ENCODE measurements at places on chromosomes 1 and 21. TPM values are rescaled to one million over a fixed set of nuclear protein-coding genes. Genes with fewer than 3 reads are reported as not detected.

DNA sequence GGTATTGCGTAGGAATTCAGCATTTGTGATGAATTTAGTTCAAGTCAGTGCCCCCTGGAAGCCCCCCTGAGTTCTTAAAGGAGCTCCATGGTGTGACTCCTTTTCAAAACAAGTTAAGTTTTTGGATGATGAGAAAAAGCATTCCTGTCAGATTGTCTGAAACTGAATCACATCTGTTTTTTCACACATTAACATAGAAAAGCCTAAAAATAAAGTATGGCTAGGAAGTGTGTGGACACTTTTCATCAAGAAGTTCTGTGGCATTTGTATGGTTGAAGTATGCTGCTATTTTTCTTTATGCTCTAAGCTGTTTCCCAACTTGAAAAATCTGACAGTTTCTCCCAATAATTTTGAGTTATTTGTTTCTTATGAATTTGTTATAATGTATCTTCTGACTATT lies 33.7 kb downstream of the PRDM2 start:
- no peak for DNase-seq

DNA sequence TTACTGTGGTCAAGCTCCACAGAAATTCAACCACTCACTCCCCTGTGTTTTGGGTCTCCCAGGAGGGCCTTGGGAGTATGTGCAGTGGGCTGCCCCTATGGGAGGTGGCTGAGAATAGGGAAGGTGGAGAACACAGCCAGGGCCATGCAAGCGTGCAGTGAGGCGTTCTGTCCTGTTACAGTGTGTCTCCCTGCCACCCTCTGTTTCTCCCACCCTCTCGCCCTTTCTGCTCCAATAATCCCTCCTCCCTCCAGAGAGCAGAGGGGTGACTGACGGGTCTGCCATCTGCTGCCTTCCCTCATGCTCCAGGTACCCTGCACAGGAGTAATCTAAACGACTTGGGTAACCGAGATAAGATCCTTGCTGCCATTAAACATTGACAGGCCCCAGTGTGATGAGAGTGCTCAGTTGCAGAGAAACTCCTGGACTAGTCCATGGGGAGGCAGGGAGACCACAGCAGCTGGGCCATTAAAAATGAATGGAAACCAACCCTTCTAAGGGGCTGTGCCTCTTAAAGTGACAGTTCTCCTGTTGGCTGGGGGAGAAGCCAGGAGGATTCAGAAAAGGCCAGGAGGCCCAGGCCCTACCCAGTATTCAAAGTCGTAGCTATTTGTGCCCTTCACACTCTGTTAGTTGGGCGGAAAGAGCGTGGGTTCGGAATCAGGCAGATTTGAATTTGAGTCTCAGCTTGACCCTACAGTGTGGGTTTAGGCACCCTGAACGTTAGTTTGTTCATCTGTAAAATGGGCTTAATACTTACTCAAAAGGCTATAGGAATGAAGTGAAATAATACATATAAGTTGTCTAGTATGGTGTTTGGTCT lies 22.4 kb upstream of the BTG2 start:
- DNase-seq: no peak

DNA sequence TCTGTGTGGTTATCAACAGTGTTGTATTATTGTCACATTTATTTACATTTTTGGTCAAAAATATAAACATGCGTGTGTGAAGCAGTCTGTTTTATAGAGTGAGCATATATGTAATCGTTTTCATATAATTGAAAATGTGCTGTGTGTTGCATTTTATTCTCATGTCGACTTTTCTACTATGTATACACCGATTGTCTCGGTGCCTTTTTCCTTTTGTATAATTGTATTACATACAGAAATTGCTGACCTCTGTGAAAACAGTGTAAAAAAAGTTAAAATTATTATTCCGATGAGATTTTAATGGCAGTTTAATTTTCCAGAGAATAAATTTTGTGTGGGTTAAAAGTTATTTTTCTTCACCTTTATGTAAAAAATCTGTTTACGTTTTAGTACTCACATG lies 62.4 kb upstream of the SERTAD4 start:
- no peak for DNase-seq

Gene CFAP107
- not detected for total RNA-seq

Gene CD160
- 0.35 TPM for total RNA-seq

DNA sequence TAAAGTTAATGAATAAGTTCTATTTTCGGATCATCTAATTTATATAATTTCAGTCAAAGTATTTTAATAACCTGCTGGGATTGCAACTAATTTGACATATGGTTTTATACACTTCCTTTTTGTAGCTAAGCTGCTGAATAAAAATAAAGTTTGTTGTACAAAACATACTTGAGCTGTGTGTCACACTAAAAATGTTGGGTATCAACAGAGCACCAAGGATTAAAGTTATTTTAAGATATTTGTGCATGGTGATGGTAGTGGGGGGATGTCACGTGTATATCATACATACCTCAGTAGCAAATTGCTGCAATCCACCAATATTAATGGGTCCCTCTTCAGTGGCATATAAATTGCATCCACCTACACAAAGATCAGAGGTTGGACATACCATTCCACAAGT lies 199.6 kb downstream of the DPYD start:
- DNase-seq: no peak

GRCh38 chr1:51624855-51625254 lies 8.0 kb downstream of the OSBPL9 start:
- DNase-seq: no peak

GRCh38 chr1:240342251-240342625 lies 250.6 kb downstream of the FMN2 start:
- no peak for DNase-seq

DNA sequence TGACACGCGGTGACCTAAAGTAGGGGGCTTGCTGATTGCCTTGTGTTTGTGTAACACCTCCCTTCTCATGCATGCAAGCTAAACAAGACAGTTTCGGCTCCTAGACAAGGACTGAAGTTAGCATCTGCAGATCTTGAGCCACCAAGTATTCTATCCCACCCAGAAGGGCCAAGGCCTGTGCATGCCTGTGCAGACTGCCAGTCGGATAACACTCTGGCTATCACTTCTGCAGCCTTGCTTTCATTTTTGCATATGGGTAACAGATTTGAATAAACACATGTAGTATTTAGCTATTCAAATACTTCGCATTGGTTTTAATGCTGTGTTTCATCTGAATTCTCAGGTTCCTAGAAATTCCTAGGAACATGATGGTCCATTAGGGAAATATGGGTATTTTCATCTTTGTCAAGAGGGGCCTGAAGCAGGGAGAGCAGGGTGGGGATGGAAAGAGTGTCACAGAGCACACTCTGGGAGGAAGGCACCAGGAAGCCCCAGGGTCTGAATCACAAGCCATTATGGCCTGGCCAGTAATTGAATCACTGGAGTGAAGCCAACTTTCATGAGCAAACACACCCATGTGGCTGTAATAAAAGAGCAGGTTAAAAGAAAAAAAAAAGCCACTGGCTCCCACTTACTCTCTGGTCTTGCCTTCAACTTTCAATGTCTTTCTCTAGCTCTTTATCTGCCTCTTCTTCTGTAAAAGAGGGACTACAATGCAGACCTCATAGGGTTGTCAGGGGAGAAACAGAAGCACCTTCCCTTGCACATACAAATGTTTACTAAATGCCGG lies 28.3 kb downstream of the GADD45A start:
- DNase-seq: no peak

Gene RAD54L
- total RNA-seq: 42.2 TPM

DNA sequence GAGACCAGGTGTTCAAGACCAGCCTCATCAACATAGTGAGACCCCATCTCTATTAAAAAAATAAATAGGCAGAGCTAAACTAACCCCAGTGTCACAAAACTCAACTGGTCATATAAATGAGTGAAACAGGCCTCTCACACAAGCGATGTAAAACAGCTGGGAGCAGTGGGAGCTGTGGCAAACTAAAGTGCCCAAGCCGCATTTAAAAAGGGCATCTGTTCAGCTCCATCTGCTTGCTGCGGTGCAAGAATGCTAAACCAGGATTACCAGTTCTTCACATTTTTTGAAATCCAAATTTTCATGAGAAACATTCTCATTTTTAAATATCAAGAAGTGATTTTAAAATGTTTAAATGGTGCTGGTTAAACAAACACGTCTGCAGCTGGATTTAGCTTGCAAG lies 50.0 kb upstream of the WNT2B start:
- DNase-seq: no peak

- DNase-seq: no peak
Observed at GRCh38 chr1:206955476-206956451, 9.5 kb upstream of the PIGR start.

Gene TMEM79
- total RNA-seq: 3.1 TPM

Gene CR1L
- total RNA-seq: 0.48 TPM

DNA sequence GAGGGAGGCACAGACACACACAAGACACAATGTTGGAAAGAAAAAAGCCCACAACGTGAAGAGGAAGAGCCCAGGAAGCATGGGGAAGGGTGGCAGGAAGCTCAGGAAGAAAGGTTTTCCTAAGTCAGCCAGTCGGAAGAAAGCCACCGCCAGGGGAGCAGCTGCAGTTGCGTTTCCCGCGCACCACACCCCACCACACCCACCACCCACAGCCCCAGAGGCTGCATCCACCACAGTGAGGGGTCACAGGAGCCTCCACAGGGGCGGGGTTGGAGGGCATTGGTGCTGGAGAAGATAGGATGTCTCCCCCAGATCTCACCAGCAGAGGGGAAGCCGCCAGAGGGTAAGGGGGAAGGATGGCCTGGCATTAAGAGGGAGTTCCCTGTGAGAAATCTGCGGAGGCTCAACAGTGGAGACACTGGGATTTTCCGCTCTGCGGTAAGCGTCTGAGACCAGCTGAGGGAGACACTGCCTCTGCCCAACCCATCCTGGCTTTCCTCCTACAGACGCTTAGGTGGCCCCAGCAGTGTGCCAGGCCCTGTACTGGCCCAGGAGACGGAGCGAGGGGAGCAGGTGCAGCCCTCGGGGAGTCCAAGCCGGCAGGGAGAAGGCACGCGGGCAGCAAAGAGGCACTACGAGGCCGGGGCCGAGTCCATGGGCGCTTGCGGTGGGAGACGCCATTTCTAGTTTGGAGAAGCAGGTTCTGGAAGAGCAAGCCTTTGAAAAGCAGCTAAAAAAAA lies 19.8 kb downstream of the PGLYRP3 start:
- DNase-seq: peak; percentile 75

GRCh38 chr1:25954282-25954938 lies 43.5 kb downstream of the PAFAH2 start:
- DNase-seq: no peak

- no peak for DNase-seq
Observed at GRCh38 chr1:8394456-8395321, 76.8 kb downstream of the SLC45A1 start.

Measured in H7 (cell line).